ENCODE measurements at places on chromosomes 7 and 10.

GRCh38 chr10:93410697-93411348 is 71.3 kb downstream of the MYOF start:
- no peak for DNase-seq

DNA sequence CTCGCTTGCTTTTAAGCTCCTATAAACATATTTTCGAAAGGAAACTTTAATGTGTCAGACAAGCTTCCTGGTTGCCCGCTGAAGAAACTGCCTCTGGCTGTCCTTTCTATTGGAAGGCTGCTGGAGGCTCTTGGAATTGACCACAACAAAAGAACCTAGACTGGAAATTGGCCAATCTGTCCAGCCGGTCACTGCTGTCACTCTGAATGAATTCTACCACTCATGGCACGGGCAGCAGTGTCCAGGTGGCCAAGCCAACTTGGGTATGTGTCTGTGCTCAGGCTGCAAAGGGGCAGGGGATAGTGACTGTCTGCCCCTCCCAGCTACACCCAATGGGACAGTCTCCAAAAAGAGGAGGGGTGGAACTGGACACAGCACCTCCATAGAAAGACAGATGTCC is 57.6 kb downstream of the CDH23 start:
- no peak for DNase-seq

DNA sequence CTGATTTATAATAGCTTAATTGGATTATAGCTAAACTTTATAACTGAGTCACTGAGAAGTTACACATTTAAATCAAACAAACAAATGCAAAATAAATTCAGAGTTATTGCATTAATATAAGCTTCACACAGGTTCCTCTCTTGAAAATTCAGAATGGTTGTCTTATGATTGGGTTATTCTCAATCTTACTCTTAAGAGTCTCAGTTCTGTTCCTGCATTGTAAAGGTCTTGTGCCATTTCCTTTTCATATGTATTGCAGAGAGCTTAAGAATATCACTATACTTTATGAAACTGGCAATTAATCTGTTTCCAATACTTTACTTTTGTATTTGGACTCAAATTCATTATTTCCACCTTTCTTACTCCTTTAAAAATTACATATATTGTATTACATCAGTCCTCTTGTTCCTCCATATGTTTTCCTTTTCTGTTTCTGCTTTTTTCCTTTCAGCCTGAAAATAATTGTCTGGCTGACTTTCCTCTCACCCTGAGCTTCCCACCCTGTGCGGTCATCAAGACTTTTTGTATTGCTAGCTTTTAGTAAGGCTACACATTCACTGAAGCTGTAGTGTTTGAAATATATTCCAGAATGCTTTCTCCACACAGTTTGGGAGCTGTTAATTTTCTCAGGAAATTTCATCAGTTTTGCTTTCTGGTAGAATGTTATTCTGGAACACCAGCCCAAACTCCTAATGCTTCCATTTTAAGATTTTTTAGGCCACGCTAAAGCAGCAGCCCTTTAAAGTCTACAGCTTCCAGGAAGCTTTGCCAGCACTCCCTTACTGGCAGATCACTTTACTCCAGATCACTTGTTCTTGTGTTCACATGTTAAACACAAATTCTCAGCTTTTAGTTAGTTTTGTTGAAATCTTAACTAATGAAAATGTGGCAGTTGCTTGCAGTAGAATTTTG is 139.4 kb downstream of the KCND2 start:
- DNase-seq: no peak

GRCh38 chr7:74101061-74101681 is 17.6 kb downstream of the LIMK1 start:
- no peak for DNase-seq

- DNase-seq: no peak
Measured at GRCh38 chr10:21520509-21520908, 5.0 kb downstream of the SKIDA1 start.

DNA sequence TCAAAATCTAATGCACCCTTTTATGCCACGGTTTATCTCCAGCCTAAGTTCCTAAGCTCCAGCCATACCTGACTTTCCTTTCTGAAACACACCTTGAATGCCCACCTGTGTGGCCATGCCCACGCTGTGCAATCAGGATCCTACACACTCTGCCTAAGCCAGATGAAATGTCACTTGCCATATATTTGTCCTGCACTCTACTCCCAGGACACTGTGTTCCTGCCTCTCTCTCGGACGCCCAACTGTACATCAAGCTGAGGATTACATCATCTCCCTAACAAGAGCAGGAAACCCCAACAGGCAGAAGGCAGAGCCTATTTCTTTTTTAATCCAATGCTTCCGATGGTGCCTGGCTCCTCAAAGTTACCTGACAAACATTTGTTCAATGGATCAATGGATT is 214.6 kb downstream of the SFMBT2 start:
- DNase-seq: no peak

- DNase-seq: peak; percentile 66
Measured at GRCh38 chr7:66267249-66267648, 62.1 kb downstream of the TPST1 start.
